ENCODE measurements at places on chromosomes 1 and 21. TPM values are rescaled to one million over a fixed set of nuclear protein-coding genes. Genes with fewer than 3 reads are reported as not detected.

GPR52 gene
- 11.9 TPM for total RNA-seq

SLC26A9 gene
- not detected for total RNA-seq

DNA sequence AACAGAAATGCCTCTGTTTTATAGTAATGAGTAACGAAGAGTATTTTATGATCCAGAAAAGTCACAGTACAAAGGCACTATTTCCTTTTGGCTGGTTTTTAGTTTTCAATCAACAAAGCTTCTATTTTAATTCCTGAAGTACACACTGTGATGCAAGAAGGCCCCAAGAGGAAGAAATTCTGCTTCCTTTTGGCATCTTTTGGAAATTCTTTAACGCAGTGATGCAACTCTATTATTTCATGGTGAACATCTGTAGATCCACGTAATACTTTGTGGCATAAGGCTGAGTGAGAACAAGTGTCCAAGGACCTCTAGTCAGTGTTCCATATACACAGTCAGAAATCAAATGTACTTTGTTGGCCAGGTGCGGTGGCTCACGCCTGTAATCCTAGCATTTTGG lies 137.5 kb downstream of the TGFB2 start:
- H3K27ac ChIP-seq: no peak overlapping the region
- no peak for DNase-seq
- no peak overlapping the region for H3K4me3 ChIP-seq

- H3K27me3 ChIP-seq: peaks cover 27% of the 10 kb centered on the region
- no peak overlapping the region for H3K4me3 ChIP-seq
- peaks cover 13% of the 10 kb centered on the region for H3K4me1 ChIP-seq
- H3K27ac ChIP-seq: no peak overlapping the region
- no peak for DNase-seq
Observed at GRCh38 chr1:119651133-119651532, 3.1 kb upstream of the ZNF697 start.

Measured in T-cell (primary cell).